ENCODE measurements at places on chromosomes 1 and 21. TPM values are rescaled to one million over a fixed set of nuclear protein-coding genes. Genes with fewer than 3 reads are reported as not detected.

TDRKH gene
- total RNA-seq = 3.6 TPM

MYOM3 gene
- total RNA-seq = not detected

LCE1C gene
- total RNA-seq = not detected

AK5 gene
- 31.5 TPM for total RNA-seq

NTMT2 gene
- total RNA-seq = not detected
